ENCODE measurements at places on chromosomes 2 and 18.

GRCh38 chr2:100029460-100029859, 112.9 kb downstream of the AFF3 start:
- DNase-seq: no peak

DNA sequence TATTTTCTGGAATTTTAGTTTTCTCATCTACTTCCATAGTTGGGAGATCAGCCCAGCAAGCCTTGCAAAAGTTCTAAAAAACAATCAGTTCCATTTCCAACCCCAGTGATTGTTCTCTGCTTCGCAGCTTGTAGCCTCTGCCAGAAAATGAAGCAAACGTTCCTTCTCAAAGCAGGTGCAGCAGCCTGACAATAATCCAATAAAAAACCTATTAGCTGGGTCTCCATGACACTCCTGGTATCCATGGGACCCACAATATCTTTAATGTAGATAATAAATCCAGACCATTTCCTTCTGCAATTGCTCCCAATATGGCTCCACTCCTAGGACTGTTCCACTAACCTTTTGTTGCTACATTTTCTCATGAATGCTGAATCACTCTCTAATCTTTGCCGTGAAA, 140.8 kb upstream of the SETBP1 start:
- DNase-seq: no peak

GRCh38 chr18:79422022-79422782, 26.5 kb downstream of the NFATC1 start:
- DNase-seq: no peak

DNA sequence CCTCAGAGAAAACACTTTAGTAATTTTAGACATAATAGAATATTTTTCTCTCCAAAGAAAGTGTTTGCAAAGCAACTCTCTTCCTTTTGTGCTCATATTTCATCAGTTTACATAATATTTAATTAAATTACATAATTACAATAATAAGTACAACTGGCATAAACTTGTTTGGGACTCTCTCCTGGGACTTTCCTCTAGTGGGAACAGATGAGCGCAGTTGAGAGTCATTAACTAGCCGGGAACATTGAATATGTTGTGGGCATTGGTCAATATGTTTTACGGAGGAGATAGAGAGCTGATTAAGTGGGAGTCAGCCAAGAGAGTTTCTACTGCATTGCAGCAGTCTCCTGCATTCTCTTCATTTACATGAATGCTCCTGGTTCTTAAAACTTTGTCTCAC, 607.7 kb downstream of the ARHGAP15 start:
- no peak for DNase-seq

DNA sequence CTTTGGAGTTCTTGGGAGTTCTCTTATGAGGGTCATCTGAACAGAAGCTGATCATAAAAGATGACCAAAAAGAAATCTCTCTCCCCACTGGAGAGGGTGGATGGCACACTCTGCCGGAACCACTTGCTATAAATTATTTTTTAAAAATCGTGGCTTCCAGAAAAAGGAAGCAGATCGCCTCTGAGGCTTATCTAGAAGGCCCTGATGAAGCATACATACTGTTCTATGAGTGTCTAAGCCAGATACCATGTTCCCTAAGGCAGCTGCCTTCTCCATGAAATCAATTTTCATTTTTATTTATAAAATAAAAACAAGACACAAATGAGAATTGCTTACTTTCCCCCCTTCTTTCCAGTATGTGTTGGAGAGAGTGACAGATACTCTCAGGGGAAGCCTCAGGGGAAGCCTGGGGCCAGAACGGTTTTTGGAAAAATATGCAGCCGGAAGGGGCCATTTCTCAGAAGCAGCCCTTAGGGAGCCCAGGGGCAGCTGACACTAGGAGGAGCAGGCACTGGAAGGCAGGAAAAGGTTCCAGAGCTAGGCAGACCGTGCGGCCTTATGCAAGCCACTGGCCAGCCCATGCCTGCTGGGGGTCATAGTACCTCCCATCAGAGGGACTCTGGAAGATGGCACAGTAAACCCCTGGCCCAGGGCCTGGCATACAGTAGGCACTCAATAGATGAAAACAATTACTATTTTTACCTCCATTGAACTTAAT, 130.6 kb downstream of the CABLES1 start:
- DNase-seq: no peak

- no peak for DNase-seq
These were observed 2.4 kb upstream of the SATB2 start for GRCh38 chr2:199460101-199460671.

- no peak for DNase-seq
These were observed 847 bp downstream of the HOXD8 start for GRCh38 chr2:176130147-176130956.

GRCh38 chr2:30412684-30413570, 34.1 kb upstream of the LCLAT1 start:
- DNase-seq: no peak

GRCh38 chr2:151760139-151760650, 25.9 kb upstream of the NEB start:
- DNase-seq: no peak

- DNase-seq: no peak
These were observed 266.9 kb downstream of the DSC3 start for GRCh38 chr18:30775629-30776028.

GRCh38 chr2:241469746-241470145, 38.6 kb downstream of the STK25 start:
- no peak for DNase-seq

DNA sequence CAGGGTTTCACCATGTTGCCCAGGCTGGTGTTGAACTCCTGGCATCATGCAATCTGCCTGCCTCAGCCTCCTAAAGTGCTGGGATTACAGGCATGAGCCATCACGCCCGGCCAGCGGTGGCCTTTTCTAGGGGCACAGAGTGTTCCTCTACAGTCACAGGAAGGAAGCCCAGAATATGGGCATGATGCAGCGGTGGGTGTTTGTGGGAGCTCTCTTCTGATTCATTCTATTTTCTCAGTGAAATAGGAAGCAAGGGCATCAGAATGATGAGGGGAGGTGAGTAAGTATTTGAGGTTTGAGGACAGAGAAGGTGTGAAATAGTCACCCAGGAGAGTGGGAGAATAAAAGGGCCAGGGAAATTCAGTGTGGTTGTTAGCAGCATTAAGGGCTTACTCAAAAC, 70.3 kb upstream of the PSME4 start:
- no peak for DNase-seq

GRCh38 chr18:49193897-49194296, 243.1 kb upstream of the SMAD7 start:
- no peak for DNase-seq

Data from germinal center (tissue), 1 donor.